Daoy (cell line): ENCODE measurements at places on chromosomes 13 and 19.

DNA sequence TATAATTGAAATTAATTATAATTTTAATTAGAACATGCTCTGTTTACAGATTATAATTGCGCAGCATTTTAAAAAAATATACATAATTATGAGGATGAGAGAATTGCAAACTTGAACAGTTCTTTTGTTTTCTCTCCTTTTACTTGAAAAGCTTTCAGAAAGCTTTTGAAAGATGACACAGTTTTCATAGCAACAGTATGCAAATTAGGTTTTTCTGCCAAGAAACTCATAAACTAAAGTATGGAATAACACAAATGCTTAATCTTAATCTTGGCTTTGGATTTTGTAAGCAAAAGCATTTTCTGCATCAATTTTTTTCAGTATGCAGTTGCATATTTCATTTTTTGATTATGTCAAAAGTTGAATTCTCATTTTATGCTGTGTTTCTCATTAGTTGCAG, 32.8 kb upstream of the AKAP11 start:
- DNase-seq = no peak

- DNase-seq = no peak
These were observed 183.5 kb downstream of the SPRY2 start for GRCh38 chr13:80157261-80157932.

DNA sequence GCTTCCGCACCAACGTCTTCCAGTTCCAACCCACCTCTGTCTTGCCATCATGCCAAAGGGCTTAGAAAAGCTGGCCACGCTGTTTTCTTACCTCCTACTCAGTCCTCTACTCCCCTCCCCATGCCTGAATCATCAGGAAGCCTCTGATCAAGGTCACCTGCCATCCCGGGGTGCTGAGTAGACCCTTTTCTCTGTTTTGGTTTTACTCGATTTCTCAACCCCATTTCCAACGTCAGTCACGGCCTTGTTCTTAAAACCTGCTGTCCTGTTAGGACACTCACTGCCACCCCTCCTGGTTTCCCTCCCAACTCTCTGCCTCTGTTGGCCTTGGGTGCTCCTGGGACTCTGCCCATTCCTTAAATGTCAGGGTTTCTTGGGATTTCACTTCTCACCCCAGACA, 350.1 kb downstream of the FOXO1 start:
- DNase-seq = no peak

DNA sequence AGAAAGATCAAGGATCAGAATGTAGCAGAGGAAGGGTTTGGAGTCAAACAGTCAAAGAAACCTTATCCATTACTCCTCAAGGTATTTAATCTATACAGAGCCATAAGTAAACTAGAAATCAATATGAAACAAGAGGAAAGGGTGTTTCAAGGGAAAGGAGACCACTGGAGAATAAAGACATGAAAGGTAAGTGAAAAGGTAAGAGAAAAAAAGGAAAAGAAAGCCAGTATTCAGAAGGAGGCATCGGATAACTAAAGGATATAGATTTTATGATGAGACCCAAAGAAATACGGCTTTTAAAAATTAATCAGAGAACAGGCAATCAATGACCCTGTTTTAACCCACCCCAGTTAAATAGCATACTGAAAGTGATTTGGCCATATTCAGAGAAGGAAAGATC, 438.7 kb upstream of the MIR17HG start:
- no peak for DNase-seq

DNA sequence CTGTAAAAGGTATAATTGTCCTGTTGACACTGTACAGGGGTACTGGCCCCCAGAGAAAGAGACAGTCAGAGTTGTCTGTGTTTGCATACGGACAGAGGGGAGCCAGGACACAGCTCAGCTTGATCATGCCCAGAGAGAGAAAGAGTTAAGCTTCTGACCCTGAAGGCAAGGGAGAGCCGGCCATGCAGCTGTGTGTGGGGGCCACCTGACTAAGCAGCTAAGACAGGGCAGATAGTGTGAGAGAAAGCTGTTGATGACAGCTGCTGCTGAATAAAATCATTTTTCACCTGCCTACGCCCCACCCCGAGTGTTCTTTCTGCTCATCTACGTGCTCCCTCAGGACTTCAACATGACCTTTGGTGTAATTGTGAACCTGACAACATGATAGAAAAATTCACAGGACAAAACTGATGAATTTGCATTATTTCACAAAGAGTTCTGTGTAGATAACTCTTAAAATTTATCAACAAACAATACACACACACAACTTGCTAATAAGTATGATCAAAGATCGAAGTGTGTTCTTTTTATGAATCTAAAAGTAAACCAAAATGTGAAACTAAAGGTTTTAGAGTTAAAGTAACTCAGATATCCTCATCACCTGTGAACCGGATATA, 1294.3 kb upstream of the ATXN8OS start:
- DNase-seq = no peak

- DNase-seq = no peak
These were observed 1127.3 kb downstream of the PCDH9 start for GRCh38 chr13:66102864-66103263.

GRCh38 chr13:43368003-43368402, 344.6 kb downstream of the DNAJC15 start:
- no peak for DNase-seq
